Activated CD8-positive, alpha-beta T cell treated with anti-CD3 and anti-CD28 coated beads for 36 hours (primary cell): ENCODE measurements at places on chromosomes 3 and 15. TPM values are rescaled to one million over a fixed set of nuclear protein-coding genes. Genes with fewer than 3 reads are reported as not detected.

The PLA1A gene
- not detected for total RNA-seq

- no peaks in the 10 kb centered on the region for H3K36me3 ChIP-seq
- no peaks in the 10 kb centered on the region for H3K4me1 ChIP-seq
- no peaks in the 10 kb centered on the region for H3K27me3 ChIP-seq
- no peak for DNase-seq
Observed at GRCh38 chr3:155308831-155309230, 15.3 kb upstream of the STRIT1 start.

DNA sequence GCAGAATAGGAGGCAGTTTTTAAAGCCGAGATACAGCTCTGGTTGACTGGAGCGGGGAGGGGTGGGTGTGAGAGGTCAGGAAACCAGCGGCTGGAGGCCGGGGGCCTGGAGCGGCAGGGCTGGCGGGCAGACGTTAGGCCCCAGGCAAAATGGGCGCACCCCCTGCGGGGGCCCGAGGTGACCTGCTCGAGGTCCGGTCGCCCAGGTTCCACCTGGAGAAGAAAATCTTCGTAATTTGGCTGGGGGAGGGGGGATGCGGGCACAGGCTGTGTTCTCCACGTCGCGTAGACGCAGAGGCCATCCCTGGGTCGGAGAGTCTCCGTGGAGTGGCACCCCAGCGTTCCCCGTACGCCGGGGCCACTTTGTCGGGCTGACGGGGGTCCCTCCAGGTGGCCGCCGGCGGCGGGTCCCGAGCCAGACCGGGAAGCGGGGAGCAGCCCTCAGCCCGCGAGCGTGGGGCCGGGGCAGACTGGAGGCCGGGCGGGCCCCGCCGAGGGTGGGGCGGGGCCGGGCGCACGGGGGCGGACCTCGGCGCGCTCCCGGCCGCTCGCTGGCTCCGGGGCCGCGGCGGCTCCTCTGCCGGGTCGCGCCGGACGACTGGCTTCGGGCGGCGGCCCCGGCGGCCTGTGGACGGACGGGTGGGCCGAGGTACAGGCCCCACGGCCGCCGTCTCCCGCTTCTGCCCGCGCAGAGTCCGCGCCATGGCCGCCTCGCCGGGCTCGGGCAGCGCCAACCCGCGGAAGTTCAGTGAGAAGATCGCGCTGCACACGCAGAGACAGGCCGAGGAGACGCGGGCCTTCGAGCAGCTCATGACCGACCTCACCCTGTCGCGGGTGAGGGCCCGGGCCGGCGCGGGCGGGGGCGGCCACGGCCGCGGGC lies at the start of gene CRTC3:
Gene CRTC3, plus strand, starts transcription at position 553 of the 879 bp plus-strand sequence. Its CDS starts 149 bp downstream, at position 702.
- peaks cover 14% of the 10 kb centered on the region for H3K36me3 ChIP-seq
- H3K4me3 ChIP-seq: peak within 1 kb of the TSS; percentile 99
- DNase-seq: peak; percentile 58
- H3K4me1 ChIP-seq: peaks cover 42% of the 10 kb centered on the region

GRCh38 chr3:53140847-53141845 lies 10.9 kb upstream of the RFT1 start:
- no peaks in the 10 kb centered on the region for H3K27me3 ChIP-seq
- H3K36me3 ChIP-seq: no peaks in the 10 kb centered on the region
- H3K4me3 ChIP-seq: no peak overlapping the region
- H3K4me1 ChIP-seq: no peaks in the 10 kb centered on the region
- no peak overlapping the region for H3K27ac ChIP-seq
